ENCODE measurements at places on chromosomes 2 and 18.

- no peak for DNase-seq
Measured at GRCh38 chr2:135150725-135151124, 98.6 kb downstream of the RAB3GAP1 start.

GRCh38 chr2:42858140-42859005 lies 66.0 kb upstream of the HAAO start:
- DNase-seq = no peak

DNA sequence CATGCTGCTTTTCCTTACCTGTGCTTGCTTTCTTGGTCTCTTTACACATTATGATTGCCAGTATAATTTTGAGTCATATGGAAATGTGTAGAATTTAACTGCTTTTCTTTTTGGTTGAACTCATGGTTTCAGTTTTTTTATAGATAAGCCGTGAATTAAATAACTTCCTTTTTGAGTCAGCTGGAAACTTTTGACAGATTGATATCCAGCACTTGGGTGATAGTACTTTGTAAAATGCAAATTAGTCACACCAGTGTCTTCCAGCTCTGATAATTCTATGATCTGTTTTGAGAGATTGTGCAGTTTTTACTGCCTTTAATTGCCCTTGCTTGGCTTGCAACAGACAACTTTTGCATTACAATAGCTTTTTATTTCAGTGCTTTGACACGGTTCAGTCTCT lies 86.4 kb downstream of the NCOA1 start:
- DNase-seq = peak; percentile 44

DNA sequence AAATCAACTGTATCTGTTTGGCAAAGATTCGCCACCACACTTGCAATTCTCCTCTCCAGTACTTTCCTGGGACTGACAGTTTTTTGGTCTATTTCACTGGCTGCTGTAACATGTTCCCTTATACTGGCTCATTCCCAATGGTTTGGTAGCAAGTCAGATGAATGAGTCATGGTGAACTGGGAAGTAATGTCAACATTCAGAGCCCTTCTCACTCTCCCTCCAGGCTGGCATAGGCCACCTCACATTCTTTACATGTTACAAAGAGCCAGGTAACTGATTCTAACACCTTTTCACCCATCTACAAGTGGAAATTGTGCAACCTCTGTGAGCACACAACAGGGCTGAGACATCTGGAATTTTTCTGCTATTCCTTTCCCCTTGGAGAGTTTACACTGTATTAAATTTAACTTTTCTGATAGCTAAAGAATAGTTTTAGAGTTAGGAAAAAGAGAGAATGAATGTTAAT lies 111.3 kb upstream of the TLK1 start:
- peak; percentile 45 for DNase-seq

DNA sequence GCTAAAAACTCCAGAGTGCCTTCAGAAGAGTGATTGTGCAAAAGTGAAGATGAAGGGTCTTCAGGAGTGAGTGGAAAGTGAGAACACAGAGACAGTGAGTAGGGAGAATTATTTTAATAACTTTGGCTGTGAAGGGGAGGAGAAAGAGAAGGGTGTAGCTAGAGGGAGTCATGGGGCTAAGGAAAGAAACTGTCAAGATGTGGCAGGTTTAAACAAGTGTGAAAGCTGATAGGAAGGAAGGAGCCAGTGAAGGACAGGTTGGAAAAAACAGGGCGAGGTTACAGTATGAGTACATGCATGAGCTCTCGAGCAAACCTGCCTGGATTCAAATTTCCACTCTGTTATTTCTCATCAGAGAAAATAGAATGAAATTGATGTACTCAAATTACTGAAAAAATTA lies 17.8 kb downstream of the IL1F10 start:
- no peak for DNase-seq

- DNase-seq = no peak
Measured at GRCh38 chr2:152489364-152489763, 154.4 kb downstream of the FMNL2 start.

Measured in dermis microvascular lymphatic vessel endothelial cell (primary cell).